ENCODE measurements at places on chromosomes 7 and 10.
A peak's percentile ranks its signal among the peaks of the same experiment; 100 is the strongest.

DNA sequence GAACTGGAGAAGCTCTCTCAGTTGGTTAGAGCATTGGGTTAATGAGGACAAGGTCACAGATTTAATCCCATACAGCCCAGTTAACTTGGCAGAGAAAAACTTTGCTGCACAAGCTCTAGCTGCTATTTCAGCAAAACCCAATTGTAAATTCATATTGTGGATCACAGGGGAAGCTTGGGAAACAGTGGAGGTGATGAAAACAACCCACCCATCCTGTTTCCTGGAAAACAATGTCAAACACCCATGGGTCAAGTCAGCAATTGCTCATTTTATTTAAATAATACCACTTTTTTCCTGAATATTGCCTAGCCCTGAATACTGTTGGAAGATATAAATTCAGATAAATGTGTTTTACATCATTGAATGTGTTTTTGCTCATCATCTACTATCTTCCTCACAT lies 900.6 kb upstream of the LRRTM3 start:
- DNase-seq = no peak

DNA sequence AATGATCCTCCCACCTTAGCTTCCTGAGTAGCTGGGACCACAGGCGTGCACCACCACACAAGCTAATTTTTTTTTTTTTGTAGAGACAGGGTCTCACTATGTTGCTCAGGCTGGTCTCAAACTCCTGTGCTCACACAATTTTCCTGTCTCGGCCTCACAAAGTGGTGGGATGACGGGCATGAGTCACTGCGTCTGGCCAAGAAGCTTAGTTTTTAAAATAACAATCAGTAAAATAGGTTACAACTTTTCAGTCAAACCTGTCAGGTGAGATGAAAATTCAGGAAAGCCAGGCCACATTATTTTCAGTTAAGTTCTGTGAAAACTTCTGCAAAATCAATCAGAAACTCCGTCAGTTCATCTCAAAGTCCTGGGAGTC lies 55.4 kb downstream of the FAM241B start:
- no peak for DNase-seq

DNA sequence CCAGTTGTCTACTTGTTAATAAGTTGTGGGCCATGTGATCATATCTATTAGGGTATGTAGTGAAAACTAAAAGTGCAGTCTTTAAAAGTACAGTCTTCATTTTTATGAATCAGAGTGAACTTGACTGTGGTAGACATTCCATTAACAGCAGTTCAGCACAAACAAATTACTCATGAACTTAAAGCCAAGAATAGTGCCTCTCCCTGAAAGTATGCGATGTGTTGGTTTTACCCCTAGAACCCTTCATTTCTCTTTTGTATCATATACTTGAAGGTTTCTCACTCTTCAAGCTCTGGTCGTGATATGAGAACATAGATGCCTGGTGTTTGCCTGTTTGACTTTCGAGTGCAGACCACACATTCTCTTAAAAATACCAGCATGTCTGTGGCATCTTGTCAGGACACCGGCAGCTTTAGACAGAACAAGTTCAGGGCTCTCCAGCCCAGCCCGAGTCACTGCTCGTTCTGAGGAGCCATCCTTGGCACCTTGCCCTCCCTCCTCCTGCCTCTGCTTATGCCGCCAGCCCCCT lies 159.3 kb downstream of the LCOR start:
- no peak for DNase-seq

DNA sequence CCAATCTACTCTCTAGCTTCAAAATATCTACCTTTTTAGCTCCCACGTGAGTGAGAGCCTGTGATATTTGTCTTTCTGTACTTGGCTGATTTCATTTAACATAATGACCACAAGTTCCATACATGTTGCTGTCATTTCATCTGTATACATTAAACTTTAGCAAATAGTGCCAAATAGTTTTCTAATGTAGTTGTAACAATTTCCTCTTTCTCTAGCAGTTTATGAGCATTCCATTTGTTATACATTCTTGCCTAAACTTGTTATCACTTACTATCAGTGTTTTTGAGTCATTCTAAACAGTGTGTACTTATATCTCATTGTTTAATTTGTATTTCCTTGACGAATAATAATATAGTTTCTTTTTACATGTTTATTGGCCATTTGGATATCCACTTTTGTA lies 77.2 kb downstream of the NEUROD6 start:
- no peak for DNase-seq

GRCh38 chr10:1733720-1734119 lies 3.6 kb downstream of the ADARB2 start:
- DNase-seq = no peak

DNA sequence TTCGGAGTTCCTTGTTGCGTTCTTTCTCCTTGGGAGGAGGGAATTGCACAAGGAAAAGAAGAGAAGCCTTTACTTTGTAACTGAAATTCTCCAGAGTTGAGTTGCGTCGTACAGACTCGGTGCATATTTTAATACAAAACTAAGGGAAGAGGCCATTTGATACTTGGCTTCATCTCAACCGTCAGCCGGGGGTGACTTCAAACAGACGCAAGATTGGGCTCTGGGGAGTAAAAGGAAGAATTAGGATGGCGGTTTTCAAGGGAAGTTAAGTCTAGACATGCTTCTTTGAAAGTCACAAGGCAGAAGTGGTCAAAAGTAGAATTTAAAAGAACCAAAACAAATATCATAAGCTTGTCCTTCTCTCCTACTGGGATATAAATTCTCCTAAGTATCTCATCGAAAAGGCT lies 1.6 kb downstream of the PRR15 start:
- peak; percentile 8 for DNase-seq

DNA sequence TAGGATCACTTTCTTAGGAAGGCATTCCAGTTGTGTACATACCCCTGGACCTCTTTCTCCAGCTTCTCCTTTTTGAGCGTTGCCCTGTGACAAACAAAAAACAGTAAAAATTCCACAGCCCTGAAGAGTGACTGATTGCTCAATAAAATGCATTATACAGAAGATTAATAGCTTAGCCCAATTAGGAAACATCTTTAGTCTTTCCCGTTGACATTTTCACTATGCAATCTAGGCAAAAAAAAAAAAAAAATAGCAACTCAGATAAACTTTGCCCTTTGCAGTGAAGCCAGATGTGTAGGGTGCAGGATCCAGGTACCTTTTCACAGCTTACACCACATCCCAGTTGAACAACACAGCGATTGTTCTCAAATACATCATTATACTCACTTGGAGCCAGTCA lies 17.9 kb downstream of the COL28A1 start:
- DNase-seq = no peak

DNA sequence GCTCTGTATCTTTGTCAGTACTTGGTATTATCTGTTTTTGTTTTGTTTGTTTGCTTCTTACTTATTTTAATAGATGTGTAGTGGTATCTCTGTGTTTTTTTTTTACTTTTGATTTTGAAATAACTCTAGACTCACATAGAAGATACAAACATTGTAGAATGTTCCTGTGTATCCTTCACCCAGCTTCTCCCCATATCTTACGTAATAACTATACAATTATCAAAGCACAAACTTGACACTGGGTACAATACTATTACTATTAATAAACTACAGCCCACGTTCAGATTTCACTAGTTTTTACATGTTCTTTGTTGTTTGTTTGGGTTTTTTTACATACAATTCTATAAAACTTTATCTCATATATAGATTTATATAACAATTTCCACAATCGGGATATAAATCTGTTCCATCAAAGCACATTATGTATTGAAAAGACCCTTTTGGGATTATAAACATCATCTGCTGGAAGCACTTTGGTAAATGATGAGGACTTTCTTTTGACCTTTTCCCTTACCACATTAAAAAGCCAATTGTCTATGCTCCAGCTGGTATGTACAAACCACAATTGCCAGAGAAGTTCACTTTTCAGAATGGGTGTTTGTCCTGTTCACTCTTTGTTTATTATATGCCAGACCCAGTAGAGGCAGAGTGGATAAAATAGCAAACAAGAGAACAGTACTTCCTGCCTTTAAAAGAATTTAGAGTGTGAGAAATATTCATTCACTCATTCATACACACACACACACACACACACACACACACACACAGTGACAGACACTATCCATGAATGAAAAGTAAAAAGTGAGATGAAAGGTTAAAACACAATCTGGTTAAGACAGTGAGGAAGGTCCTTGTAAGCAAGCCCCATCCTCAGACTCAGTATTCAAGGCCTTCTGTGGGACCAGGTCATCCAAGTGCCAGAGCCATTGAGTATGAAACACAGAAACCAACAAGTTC lies 113.0 kb downstream of the SGMS1 start:
- DNase-seq = no peak

DNA sequence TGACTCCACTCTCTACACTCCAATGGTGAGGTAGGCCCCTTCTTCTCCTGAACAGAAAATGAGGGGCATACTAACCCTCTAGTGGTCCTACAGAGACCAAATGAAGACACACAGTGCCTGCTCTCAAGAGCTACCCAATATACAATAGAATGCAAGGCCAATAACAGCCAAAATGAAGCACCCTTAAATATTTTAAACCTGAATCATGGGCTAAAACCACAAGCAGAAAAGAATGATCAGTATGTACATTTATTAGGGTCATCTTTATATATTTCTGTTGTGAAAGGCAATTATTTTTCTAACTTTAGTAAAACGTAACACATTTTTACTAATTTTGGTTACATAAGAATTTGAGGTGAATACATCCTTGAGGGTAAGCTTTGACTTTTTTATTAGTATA lies 49.9 kb upstream of the COL1A2 start:
- DNase-seq = no peak

- peak; percentile 45 for DNase-seq
Measured at GRCh38 chr7:140672382-140673062, at the start of gene ADCK2. TSS of gene ADCK2 (plus strand) at chr7:140672945. CDS start at chr7:140673331, 386 bp downstream.

- no peak for DNase-seq
Measured at GRCh38 chr7:92614660-92615174, 24.5 kb upstream of the FAM133B start.

GRCh38 chr7:20964281-20964918 lies 177.7 kb upstream of the SP8 start:
- no peak for DNase-seq

DNA sequence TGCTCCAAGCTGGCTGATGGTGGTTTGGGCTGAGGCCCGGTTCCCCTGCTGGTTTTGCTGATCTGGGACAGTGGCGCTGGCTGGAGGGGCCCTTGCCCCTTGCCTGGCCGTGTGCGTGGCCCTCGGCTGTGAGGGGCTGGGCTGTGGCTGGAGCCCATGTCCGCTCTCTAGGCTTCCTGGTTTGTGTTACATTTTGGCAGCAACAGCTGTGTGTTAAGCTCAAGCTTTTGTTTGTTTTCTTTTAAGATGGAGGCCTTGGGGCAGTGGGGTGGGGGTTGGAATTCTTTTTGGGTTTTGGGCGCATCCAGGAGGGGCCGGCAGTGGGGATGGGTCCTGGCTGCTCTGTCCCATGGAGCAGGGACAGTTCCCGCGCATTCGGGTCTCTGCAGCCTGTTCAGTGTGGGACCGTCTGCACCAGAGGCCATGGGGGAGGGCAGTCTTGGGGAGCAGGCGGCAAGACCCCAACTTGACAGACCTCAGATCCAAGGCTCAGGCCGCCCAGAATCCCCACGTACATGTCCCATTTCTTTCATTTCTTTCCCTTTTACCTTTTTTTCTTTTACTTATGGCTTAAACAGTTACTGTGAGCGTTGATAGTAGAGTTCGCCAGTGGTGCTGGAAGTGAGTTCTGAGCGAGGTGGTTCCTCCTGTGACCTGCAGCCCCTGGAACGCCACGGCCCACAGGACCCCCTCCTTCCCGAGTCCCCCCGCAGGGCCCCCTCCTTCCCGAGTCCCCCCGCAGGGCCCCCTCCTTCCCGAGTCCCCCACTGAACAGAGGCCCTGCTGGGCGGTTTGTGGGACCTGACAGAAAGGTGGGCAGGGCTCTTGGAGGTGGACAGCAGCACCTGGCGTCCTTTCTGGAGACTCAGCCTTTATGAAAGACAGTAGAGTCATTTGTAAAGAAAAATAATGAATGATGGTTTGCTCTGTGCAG lies 75.3 kb downstream of the INPP5A start:
- DNase-seq = no peak

DNA sequence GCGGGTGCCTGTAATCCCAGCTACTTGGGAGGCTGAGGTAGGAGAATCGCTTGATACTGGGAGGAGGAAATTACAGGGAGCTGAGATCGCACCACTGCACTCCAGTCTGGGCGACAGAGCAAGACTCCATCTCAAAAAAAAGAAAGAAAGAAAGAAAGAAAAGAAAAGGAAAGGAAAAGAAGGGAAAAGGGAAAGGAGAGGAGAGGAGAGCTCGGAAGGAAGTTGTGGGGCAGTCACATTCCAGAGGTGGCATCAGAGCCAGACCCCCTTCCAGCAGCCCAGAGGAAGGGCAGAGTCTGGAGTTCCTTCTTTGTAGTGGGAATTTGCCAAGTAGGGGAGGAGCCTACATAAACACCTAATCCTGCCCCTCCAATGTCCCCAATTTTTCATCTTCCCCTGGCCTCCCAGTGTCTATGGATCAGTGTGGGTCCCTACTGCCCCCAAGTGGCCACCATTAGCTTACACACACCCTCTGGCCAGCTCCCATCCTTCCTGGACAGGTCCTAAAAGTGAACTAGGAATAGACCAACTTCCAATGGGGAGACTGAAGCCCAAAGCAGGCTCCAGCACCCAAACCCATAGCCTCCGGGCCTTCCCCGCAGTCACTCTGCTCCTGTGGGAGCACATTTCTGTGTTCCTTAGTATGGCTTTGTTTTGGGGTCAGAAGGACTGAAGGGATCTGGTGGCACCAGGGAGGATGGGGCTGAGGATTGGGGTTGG lies 39.6 kb upstream of the HSPB1 start:
- peak; percentile 95 for DNase-seq

DNA sequence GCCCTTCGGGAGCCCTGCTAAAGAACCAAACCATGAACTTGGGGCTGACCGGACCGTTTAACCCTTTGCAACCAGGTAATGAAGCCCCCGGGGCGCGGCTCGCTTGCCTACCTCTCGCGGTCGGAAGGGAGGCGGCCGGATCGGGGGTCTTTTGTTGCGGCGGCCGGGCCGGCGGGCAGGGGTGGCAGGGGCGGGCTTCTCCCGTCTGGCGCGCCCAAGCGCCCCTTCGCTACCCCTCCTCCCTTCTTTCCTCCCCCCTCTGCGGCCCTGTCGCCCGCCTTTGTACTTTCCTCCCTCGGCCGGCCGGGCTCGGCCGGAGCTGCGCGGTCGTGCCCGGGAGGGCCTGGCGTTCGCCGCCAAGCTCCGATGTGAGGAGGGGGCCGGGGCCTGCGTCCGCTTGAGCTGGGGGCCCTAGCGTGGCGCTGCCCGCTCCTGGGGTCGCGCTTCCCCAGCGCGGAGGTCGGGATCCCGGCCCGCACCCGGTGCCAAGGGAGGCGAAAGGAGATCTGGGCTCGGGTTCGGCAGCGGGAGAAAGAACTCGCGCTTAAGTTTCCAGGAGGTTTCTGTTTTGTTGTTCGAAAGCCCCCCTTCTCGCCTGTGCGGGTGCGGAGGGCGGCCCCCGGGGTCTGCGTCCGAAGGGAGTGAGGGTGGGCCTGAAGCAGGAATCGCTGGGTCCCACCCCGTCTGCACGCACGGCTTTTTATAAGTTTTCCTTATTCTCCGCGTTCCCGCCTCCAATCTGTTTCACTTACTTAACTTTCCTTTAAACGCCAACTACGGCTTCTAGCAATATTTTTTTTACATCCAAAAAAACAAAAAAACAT lies 436.8 kb upstream of the GALNT17 start:
- DNase-seq = no peak

All from cerebellar cortex (tissue), 1 donor.